Activated CD4-positive, alpha-beta T cell treated with anti-CD3 and anti-CD28 coated beads, Interleukin-2, Interleukin-6, amounts not matched to agents 100 ng/mL and 50 ng/mL, durations not matched to agents 16 hours and 8 hours (primary cell): ENCODE measurements at places on chromosomes 4 and X.

GRCh38 chr4:72302981-72303704, 265.9 kb downstream of the ADAMTS3 start:
- DNase-seq, result peak; percentile 58

DNA sequence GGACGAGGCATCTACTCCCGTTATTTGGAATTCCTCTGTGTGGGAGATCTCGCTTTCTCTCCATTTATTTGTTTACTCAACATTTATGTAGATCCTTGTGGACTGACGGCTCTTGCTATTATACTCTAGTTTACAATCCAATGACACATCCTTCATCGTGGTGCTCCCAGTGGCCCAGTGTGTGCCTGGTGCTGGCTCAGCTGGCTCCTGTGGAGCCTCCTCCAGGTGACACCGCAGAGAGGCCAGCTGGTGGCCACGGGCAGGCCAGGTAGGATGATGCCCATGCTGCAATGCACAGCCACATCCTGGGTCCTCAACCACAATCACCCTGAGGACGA, 84.0 kb upstream of the AFAP1 start:
- no peak for DNase-seq

- DNase-seq, result no peak
These were observed 7.5 kb downstream of the P2RY4 start for GRCh38 chrX:70252491-70252890.

- no peak for DNase-seq
These were observed 66.2 kb upstream of the PGK1 start for GRCh38 chrX:78037881-78038280.

GRCh38 chr4:83618991-83619645, 83.2 kb downstream of the GPAT3 start:
- no peak for DNase-seq

DNA sequence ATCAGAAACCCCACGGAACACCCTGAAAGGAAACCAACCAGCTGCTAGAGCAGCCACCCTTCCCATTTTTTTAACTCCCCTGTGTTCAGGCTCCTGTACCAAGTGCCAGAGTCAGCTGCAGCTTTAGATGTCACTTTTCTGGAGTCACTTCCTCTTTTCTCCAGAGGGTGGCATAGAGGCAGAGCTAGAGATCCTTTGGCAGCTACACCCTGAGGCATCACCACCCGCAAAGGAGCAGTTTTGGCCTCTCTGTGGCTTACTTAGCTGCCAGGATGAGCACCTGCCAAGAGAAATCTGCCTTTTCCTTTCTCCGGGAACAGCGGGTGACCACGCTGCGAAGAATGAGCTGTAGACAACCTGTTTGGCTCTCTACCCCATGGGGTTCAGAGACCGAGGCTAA, 58.0 kb upstream of the CHRDL1 start:
- peak; percentile 13 for DNase-seq

GRCh38 chr4:68736813-68737212, 66.4 kb upstream of the UGT2B15 start:
- no peak for DNase-seq

DNA sequence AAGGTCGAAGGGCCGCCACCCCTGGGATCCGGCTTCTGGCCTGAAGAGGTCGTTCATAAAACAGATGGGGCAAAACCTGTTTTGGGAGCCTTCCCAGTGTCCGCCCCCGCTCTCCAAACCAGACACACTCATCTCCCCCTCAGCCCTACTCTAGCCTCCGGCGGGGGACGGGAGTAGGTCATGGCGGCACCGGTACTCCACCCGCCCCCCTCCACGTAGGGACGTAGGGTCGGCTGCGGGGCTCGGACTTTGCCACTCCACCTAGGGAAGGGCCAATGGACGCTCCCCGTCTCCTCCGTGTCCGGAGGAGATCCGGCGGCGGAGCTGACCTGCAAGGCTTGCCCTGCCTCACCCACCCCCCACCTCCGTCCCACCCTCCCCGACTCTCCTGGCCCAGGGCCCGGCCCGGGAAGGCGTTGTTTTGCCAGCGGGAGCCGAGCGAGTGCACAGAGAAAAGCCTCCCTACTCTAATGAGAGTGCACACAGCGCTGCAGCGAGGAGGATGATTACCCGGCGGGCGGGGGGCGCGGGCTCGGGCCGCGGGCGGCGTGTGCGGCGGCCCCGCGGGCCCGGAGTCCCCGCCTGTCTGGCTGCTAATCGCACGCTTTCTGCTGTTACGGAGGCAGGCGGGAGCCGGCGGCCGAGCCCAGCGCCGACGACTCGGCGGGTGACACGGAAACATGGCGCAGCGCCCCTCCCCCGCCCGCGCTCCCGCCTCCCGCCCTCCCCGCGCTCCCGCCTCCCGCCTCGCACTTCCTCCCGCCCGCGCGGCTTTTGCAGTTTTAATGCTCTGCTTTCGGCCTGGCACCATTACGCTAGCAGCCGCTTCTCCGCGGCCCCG, 8.3 kb upstream of the BCOR start:
- DNase-seq, result peak; percentile 76

- no peak for DNase-seq
These were observed 1.4 kb downstream of the HELT start for GRCh38 chr4:185019456-185020292.

- no peak for DNase-seq
These were observed 185.3 kb downstream of the MAPK10 start for GRCh38 chr4:86174506-86174905.
